ENCODE measurements at places on chromosomes 7 and 10. TPM values are rescaled to one million over a fixed set of nuclear protein-coding genes. Genes with fewer than 3 reads are reported as not detected.

Gene ASB4
- polyA plus RNA-seq = 35.7 TPM

Gene GSTO1
- polyA plus RNA-seq = 39.1 TPM

Gene HOXA3
- polyA plus RNA-seq = 11.2 TPM

Gene SPDYE5
- polyA plus RNA-seq = 5.5 TPM

Gene IGF2BP3
- polyA plus RNA-seq = 27.5 TPM

Gene ZNF804B
- not detected for polyA plus RNA-seq

Gene PBLD
- 6.8 TPM for polyA plus RNA-seq

Gene ANKRD1
- 45.2 TPM for polyA plus RNA-seq

Gene VAX1
- not detected for polyA plus RNA-seq

Gene COL26A1
- 2.4 TPM for polyA plus RNA-seq

Gene CLEC2L
- polyA plus RNA-seq = 1.1 TPM
